Activated T-cell treated with anti-CD3 and anti-CD28 coated beads, Interleukin-2, amount 50 U/mL, for 4 hours (primary cell): ENCODE measurements at places on chromosomes 1 and 21.

- DNase-seq: peak; percentile 37
These were observed 837 bp downstream of the FOXD3 start for GRCh38 chr1:63322944-63323864.

GRCh38 chr1:155052439-155053395 lies 1.6 kb downstream of the ADAM15 start:
- no peak for DNase-seq

- no peak for DNase-seq
These were observed 1.9 kb upstream of the IRF2BP2 start for GRCh38 chr1:234611847-234612351.

DNA sequence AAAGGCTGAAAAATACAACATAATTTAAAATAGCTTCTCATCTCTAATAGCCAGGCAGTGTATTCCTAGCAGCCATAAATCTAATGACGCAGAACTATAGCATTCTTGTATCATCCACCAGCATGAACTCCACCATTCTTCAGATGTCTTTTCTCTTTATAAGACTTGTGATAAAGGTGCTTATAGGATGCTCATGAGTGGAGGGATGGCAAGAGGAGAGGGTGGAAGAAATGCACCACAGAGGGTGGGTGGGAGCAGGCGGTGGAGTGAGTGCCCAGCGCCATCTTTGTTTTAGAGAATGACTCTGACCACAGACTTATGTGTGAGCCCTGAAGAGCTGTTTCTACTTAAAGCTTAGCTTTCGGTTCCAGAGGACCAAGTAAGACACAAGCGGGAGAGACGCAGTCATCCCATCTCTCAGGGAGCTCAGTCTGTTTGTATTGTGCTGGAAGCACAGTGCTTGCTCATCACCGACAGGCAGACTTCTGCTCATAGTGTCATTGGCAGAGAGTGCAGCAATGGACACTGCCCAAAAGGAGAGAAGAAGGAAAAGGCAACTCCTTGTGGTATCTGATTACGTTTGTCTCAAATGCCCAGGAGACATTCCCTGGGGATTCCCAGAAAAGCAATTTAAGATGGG lies 65.6 kb downstream of the KCNJ15 start:
- DNase-seq: no peak

DNA sequence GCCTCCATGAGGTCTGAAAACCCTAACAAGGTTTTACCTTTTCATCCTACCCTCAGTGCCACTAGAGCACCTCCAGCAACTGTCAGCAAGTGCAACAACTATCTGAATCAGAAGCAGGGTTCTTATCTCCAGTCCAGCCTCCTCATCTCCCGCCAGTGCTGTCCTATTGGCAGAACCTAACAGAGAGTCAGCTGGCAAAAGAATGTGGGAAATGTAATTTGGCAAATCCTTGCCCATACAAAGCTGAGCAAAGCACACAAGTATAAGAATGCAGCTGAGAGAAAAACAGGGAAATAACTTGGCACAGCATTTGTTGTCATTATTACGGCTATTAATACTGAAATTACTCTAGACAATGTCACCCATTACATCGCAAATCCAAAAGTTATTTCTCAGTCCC lies 124.2 kb downstream of the ATP6V1G3 start:
- DNase-seq: no peak

DNA sequence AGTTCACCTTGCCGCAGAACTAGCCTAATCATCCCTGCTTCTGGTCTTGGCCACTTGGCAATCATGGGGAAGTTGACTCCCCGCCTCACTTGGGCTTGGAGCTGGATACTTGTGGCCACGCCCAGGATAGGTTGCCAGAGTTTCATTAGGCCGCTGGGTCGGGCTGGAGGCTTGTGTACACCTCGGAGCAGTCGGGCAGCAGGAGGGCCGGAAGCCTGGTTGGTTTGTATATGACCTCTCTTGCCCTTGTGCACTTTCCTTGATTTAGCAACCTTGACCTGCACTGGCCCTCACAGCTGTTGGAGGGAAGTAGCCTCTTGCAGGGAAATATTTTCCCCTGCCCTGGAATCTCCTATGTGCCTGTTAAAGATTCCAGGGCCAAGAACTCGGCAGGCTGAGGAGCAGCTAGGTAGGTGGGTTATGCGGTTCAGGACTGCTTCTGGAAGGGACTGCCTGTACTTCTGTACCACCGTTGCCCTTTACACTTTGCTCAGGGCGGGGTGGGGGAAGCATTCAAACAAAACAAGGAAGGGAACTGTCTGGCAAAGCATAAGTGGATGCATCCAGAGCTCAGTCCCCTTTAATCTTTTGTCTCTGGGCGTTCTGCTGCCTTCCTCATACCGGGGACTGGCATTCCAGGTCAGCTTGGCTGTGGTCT lies 83.5 kb downstream of the UCK2 start:
- no peak for DNase-seq

DNA sequence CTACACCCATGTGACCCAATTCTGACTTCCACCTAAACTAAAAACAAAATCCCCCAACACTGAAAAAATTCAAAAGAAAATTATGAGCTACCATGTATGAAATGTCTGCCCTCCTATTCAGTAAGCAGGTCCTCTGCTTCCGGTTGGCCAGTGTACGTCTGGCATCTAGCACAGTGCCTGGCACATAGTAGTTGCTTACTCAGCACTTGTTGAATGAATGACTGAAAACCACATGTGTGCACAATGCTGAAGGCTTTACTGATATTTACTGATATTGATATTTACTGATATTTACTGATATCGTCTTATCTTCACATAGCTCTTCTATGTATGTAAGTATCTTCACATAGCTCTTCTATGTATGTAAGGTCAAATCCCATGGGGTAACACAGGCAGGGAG lies 642.2 kb downstream of the SMYD3 start:
- DNase-seq: no peak

DNA sequence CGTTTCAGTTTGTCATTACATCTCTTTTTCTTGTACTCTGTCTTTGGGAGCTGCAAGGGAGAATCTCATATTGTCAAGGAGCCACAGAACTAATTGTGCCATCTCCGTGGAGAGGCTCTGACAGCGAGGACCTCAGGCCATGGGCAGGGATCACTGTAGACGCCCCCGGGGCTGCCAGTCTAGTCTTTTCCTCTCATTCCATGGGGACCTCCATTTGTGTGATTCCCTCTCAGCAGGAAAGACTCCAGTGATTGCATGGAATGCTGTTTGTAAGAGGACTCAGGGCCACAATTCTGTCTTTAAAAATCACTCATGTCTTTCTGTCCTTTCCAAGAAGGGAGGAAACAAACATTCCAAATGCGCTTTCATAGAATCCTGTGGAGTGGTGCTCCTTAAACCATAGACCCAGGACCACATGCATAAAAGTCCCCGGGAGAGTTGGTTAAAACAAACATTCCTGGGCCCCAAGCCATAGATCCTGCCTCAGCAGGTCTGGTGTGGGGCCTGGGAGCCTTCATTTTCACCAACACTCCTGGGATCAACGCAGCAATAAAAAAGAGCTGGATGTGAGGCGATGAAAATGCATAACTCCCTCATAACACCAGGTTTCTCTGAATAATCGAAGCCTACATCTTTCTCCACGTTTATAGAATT lies 104.5 kb downstream of the ZP4 start:
- DNase-seq: no peak

DNA sequence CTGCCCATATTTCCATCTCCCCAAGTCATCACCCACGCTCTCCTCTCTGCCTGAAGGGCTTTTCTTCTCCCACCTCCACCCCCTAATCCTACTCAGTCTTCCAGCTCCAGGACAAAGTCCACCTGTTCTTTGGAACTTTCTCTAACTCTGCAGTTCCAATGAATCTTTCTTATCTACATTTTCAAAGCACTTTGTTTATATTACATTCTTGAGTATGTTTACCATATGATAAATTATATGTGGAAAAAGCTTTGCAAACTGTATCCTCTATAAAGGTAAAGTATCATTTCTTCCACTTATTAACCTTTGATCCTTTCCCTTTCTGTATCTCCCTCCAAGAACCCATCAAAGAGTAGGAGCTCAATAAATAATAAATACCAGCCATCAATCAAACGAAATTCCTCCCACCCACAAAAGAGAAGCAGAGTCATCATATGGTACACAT lies 39.7 kb downstream of the TTC13 start:
- no peak for DNase-seq
